ENCODE measurements at places on chromosomes 3 and 15. TPM values are rescaled to one million over a fixed set of nuclear protein-coding genes. Genes with fewer than 3 reads are reported as not detected.

MORC1 gene
- not detected for total RNA-seq

EID1 gene
- total RNA-seq = 281 TPM

SLC28A2 gene
- total RNA-seq = not detected

TPRG1 gene
- total RNA-seq = not detected

DNA sequence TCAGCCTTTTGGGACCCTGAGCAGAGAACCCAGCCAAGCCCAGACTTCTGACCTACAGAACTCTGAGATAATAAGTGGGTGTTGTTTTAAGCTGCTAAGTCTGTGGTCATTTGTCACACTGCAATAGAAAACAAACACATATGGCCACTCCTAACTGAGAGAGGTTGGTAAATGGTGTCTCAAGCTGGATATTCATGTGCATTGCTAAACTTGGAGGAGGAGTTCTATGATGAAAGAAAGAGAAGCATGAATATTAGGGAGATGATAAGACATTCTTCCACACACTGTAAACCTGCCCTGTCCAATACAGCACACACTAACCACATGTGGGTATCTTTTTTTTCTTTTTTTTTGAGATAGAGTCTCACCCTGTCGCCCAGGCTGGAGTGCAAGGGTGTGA, 27.8 kb upstream of the UBL7 start:
- no peak for DNase-seq

DNA sequence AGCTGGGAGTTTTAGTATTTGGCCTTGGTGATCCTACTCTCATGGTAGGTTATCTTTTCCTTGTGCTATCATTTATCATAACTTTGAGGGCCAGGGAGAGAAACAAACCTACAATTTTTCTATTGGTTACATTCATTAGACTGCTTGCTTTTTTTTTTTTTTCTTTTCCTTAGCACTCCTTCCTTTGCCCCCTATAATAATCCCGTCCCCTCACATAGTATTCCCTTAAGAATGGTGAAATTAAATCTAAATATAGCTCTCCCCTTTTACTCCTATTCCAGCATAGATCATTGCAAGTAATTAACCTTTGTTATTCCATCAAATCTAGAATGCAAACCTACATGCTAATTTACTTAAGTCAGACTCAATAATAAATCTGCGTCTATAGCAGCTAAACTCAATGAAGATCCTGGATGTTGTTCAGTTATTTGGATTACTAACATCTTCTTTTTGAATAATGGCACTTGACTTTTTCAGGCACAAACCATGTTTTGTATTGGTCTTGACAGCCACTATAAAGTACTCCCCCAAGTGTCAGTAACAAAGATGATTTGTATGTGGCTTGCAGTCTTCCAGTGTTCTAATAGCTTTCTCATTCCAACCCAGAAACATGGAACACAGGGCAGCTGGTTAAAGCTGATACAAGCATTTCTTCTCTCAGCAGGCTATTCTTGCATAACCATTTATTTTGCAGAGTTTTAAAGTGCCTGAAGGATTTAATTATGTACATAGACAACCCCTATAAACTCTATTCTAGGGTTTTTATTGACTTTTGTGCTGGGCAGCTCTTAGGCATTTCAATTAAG, 420.6 kb downstream of the MECOM start:
- DNase-seq = no peak

DNA sequence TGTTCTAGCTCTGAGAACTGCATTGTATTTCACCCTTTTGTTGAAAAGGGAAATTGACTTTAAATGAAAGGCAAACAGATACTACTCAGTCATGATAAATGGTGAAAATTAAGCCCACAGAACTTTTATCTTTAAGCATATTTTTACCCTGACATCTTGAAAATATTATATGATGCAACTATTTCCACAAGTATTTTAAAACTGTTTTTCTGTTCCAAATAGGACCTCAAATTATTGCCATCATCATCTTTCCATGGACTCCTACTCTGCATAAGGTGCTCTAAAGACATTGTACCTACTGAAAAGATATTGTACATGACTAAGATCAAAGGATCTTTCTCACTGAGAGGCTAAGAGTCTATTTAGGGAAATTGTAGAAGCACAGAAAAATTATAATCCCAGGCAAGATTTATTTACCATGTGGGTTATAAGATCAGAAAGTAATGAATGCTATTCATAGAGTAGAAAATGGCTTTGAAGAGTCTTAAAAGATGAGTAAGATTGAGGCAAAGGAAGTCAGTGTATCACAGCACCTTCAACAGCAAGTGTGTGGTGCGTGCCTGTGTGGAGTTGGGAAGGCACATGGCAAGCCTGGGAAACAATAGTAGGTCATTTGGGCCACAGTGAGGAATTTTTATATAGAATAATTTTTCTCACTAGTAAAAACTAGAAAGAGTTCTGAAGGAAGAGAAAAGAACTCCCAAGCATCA, 68.8 kb downstream of the VGLL3 start:
- DNase-seq = peak; percentile 49

Data from GM23248 (cell line).